Fibroblast of villous mesenchyme (primary cell): ENCODE measurements at places on chromosomes 2 and 18. TPM values are rescaled to one million over a fixed set of nuclear protein-coding genes. Genes with fewer than 3 reads are reported as not detected.
A peak's percentile ranks its signal among the peaks of the same experiment; 100 is the strongest.

GRCh38 chr2:37588316-37588777 is 83.1 kb downstream of the CDC42EP3 start:
- no peak for DNase-seq

- DNase-seq = peak; percentile 59
Measured at GRCh38 chr2:28654663-28655320, 96.8 kb upstream of the PPP1CB start.

Gene ELOA2
- not detected in 2 replicates for total RNA-seq

DNA sequence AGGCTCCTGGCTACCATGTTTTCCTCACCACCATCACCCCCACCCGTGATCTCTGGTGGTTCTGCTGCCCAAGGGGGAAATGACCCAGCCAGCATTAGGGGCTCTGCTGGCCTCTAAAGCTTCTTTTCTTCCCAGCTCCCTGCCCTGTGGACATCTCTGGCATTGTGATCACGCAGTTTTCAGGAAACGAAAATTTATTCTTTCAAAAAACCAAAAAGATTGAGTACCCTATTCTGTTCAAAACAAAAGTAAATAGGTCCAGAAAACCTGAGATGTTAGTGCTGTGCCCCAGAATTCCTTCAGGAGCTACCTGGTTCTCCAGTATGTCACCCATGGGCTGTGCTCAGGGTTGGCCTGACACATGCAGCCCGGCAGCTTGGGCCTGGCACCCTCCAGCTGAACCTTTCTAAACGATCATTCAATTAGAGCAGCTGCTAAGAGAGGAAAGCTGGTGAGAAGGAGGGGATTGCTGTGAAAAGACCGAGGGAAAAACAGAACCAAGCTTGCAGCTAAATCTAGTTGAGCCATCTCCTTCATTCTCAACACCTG is 157.5 kb downstream of the MGAT5 start:
- DNase-seq = no peak

Gene ANKRD23
- total RNA-seq = 1.3 TPM in 2 replicates

- no peak for DNase-seq
Measured at GRCh38 chr2:1614564-1614963, 129.8 kb downstream of the PXDN start.

DNA sequence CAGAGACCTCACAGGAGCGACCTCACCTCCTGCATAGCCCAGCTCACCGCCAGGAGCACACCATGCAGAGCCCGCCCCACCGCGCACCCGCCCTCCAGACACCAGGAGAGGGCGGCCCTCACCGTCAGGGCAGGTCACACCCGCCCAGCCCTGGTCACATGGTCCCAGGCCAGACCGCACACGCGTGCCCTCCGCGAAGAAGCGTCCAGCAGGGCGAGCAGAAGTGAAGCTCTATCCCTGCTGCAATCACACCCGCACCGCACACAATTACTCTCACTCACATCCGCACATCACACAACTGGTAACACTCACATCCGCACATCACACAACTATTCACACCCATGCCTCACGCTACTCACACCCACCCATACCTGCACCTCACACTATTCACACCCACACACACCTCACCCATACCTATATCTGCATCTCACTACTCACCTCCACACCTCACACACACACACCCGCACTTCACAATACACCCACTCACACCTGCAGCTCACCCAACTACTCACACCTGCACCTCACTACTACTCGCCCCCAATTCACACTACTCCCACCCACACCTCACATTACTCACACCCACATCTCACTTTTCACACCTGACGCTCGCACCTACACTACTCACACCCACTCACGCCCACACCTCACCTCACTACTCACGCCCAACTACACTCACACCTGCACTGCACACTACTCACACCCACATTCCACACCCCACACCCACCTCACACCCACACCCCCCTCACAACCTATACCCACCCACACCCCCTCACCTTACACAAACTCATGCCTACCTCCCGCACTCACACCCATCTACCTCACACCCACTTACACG is 242.0 kb downstream of the HDAC4 start:
- DNase-seq = no peak

DNA sequence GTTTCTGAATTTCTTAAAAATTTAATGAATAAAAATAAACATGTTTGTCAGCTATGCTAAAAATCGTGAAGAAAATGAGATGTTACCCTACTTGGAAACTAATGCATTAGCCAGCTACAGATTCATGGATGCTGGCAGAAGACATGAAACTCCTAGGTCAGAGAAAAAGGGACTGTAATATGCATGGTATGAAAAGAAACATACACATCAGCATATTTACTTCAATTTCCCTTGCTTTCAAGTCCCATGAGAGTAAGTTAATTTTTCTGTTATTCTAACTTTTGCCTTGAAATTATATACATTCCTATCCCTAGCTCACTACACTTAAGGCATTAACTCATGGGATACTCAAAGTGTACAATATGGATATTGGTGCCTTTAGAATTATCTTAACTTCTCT is 2041.4 kb upstream of the LRRTM1 start:
- DNase-seq = no peak
